ENCODE measurements at places on chromosomes 6 and 20. TPM values are rescaled to one million over a fixed set of nuclear protein-coding genes. Genes with fewer than 3 reads are reported as not detected.

DNA sequence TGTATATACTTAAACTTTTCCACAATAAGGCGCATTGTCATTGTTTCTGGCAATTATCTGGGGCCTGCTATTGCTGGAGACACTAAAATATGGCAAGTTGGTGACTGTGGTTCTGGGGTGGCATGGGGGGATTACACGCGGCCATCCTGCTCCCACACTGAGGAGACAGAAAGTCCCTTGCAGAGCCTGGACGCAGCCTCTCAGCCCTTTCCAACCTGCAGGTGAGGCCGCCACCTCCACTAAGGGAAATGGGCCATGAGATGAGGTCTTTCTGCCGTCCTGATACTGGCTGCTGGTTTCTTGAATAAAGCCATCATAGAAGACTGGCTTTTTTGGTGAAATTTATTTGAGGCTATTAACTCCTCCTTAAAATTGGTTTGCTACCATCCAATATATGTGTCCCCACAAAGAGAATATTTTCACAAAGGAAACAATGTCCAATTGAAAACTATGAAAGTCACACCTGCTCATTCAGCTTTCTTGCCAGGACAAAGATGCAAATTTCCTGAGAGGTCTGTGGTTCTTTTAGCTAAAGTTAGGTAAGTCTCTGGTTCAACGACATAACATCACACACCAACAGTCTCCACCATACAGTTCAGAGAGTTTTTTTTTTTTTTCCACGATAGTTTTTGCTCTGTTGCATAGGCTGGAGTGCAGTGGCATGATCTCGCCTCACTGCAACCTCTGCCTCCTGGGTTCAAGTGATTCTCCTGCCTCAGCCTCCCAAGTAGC, 13.0 kb downstream of the TXNDC5 start:
- H3K4me1 ChIP-seq, result peaks cover 25% of the 10 kb centered on the region
- H3K4me3 ChIP-seq, result no peak overlapping the region
- H3K27ac ChIP-seq, result no peak overlapping the region
- no peaks in the 10 kb centered on the region for H3K27me3 ChIP-seq
- peaks cover 71% of the 10 kb centered on the region for H3K36me3 ChIP-seq
- DNase-seq, result no peak

- H3K36me3 ChIP-seq, result no peaks in the 10 kb centered on the region
- no peaks in the 10 kb centered on the region for H3K27me3 ChIP-seq
- no peak overlapping the region for H3K4me3 ChIP-seq
- peak; percentile 27 for DNase-seq
Observed at GRCh38 chr6:978937-979685, 286.2 kb upstream of the EXOC2 start.

GTF2H4 gene
- polyA plus RNA-seq, result 49.3 TPM

DNA sequence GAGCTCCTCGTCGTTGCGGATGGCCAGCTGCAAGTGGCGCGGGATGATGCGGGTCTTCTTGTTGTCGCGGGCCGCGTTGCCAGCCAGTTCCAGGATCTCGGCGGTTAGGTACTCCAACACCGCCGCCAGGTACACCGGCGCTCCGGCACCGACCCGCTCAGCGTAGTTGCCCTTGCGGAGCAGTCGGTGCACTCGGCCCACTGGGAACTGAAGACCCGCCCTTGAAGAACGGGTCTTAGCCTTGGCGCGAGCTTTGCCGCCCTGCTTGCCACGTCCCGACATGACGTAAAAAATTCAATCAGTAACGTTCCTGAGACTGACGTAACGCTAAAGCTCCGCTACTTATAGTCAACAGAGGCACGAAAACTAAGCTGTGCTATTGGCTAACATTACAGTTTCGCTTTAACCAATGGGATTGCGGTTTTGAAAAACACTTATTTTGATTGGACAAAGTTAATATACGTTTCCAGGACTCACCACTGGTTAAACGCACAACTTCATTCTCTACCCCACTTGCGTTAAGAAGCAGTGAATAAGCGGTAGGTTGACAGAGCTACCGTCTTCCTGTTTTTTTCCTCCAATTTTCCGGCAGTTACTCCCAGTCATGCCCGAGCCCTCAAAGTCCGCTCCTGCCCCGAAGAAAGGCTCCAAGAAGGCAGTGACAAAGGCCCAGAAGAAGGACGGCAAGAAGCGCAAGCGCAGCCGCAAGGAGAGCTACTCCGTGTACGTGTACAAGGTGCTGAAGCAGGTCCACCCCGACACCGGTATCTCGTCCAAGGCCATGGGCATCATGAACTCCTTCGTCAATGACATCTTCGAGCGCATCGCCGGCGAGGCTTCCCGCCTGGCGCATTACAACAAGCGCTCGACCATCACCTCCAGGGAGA, 73.9 kb downstream of the OR2B2 start:
- H3K4me1 ChIP-seq, result peaks cover 34% of the 10 kb centered on the region
- peaks cover 2% of the 10 kb centered on the region for H3K36me3 ChIP-seq
- no peaks in the 10 kb centered on the region for H3K27me3 ChIP-seq
- H3K27ac ChIP-seq, result peak overlapping the region; percentile 92
- H3K4me3 ChIP-seq, result peak overlapping the region; percentile 84
- DNase-seq, result peak; percentile 100

GRCh38 chr20:23658989-23659609, 21.3 kb upstream of the CST3 start:
- H3K27ac ChIP-seq, result peak overlapping the region; percentile 93
- DNase-seq, result peak; percentile 89
- peak overlapping the region; percentile 24 for H3K4me3 ChIP-seq
- no peaks in the 10 kb centered on the region for H3K36me3 ChIP-seq

C20orf173 gene
- not detected for polyA plus RNA-seq

DNA sequence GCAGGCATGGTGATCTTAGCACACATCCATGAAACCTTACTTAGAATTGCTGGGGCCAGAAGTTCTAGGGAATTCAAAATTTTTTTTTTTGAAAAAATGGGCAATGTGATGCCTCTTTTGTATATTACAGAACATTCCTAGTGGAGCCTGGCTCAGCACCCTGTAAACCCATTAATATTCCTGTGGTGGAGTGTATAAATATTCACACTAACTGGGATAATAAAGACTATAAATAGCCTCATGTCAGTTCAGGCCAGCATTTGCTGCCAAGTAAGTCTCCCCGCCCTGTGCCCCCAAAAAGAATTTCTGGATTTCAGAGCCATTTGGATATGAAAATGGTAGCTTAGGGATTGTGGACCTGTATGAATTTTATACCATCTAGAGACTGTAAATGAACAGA, 14.8 kb downstream of the BANF2 start:
- H3K27me3 ChIP-seq, result peaks cover 2% of the 10 kb centered on the region
- H3K27ac ChIP-seq, result no peak overlapping the region
- H3K4me1 ChIP-seq, result peaks cover 55% of the 10 kb centered on the region
- no peak for DNase-seq
- H3K36me3 ChIP-seq, result no peaks in the 10 kb centered on the region
- H3K4me3 ChIP-seq, result no peak overlapping the region

KIF3B gene
- 20.2 TPM for polyA plus RNA-seq

FOXS1 gene
- polyA plus RNA-seq, result not detected

FBXO9 gene
- 93.5 TPM for polyA plus RNA-seq

DNA sequence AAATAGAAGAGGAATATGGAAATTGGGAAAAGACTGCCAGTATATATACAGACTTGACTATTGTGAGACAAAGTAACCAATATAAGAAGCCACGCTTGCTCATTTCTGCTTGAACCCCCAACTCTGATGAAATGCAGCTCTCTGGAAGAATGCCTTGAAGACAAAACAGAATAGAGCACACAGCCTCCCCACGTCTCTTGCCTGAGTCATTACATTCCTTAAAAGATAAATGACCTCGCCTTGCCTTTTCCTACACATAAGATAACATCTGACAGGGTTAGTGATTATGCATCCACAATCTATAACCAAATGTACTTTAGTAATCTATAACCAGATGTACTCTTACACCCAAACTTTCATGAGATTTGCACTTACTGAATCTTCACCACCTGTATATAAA, 141.1 kb upstream of the EEF1E1 start:
- DNase-seq, result no peak
- H3K4me3 ChIP-seq, result no peak overlapping the region
- no peak overlapping the region for H3K27ac ChIP-seq
- no peaks in the 10 kb centered on the region for H3K36me3 ChIP-seq

DNA sequence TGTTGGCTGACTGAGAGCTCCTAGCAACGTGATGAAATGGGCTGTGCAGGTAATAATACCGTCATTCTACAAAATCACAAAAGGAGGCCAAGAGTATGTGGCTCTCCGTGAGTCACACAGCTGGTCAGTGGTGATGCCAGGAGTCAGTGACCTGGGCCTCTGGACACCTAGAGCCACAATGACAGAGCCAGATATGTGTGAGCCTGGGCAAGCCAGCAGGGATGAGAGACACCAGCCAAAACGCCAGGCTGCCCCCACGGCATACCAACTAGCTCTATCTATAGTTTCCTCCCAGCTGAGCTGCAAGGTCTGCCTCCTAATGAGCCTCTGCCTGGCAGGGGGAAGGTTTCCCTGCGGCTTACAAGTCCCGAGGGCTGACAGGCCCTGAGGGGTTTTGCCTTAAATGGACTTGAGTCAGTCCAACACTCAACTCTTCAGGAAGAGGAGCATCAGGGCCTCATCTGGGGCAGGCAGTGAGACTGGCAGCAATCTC, 70.0 kb downstream of the CPNE5 start:
- no peak overlapping the region for H3K4me3 ChIP-seq
- H3K27ac ChIP-seq, result no peak overlapping the region
- H3K4me1 ChIP-seq, result no peaks in the 10 kb centered on the region
- DNase-seq, result no peak
- H3K27me3 ChIP-seq, result peaks cover 9% of the 10 kb centered on the region
- H3K36me3 ChIP-seq, result no peaks in the 10 kb centered on the region

GRCh38 chr20:43187476-43188233, 2.1 kb downstream of the PTPRT start:
- H3K4me1 ChIP-seq, result no peaks in the 10 kb centered on the region
- H3K4me3 ChIP-seq, result no peak overlapping the region
- H3K27ac ChIP-seq, result no peak overlapping the region
- DNase-seq, result peak; percentile 57
- no peaks in the 10 kb centered on the region for H3K36me3 ChIP-seq

- no peaks in the 10 kb centered on the region for H3K4me1 ChIP-seq
- no peak overlapping the region for H3K4me3 ChIP-seq
- no peak overlapping the region for H3K27ac ChIP-seq
- H3K36me3 ChIP-seq, result no peaks in the 10 kb centered on the region
- no peak for DNase-seq
Observed at GRCh38 chr20:1625083-1625690, 5.4 kb upstream of the SIRPB1 start.

- no peak for DNase-seq
- H3K4me3 ChIP-seq, result no peak overlapping the region
- no peaks in the 10 kb centered on the region for H3K27me3 ChIP-seq
- no peaks in the 10 kb centered on the region for H3K4me1 ChIP-seq
Observed at GRCh38 chr6:78911218-78911940, 44.0 kb downstream of the IRAK1BP1 start.

DNA sequence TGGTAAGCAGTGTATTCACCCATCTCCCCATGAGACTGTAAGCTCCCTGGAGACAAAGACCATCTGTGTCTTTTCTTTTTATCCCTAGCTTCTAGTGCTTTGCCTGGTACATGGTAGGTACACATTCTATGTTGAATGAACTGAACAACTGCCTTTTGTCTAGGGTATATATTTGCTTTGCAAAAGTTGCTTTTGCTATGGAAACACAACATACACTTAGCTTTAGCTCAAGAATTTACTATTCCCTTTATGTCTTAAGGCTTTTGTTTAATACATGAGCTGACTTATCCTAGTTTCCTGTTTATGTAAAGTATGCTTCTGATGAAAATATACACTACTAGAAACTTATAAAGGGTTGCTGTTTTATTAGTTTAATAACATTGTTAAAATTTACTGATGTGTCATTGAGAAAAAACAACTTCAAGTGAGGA, 198.2 kb downstream of the PRL start:
- no peaks in the 10 kb centered on the region for H3K27me3 ChIP-seq
- H3K36me3 ChIP-seq, result no peaks in the 10 kb centered on the region
- no peak for DNase-seq
- no peaks in the 10 kb centered on the region for H3K4me1 ChIP-seq
- H3K27ac ChIP-seq, result no peak overlapping the region
- H3K4me3 ChIP-seq, result no peak overlapping the region

- H3K27ac ChIP-seq, result no peak overlapping the region
- DNase-seq, result no peak
- H3K27me3 ChIP-seq, result no peaks in the 10 kb centered on the region
- peaks cover 11% of the 10 kb centered on the region for H3K4me1 ChIP-seq
Observed at GRCh38 chr6:162683135-162683534, 44.4 kb downstream of the PRKN start.

NECAB3 gene
- polyA plus RNA-seq, result 81.8 TPM

DNA sequence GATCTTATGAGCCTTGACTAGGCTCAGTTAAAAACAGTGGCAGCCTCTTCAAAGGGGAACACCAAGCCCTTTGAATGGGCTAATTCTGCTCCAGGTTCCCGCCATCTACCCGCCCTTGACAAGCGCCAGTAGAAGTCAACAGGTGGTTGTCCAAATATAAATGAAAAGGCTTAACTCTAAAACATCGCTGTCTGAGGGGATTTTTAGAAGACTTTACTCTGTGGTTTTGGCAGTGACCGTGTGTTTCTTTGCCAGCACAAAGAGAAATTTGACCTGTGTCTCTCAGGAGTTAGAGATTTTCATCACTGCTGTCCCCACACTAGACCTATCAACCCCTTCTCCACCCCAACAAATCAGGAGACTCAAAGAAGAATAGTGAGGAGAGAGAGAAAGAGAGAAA, 19.8 kb upstream of the SIM1 start:
- no peak overlapping the region for H3K27ac ChIP-seq
- DNase-seq, result no peak
- peaks cover 15% of the 10 kb centered on the region for H3K4me1 ChIP-seq
- H3K27me3 ChIP-seq, result no peaks in the 10 kb centered on the region

DNA sequence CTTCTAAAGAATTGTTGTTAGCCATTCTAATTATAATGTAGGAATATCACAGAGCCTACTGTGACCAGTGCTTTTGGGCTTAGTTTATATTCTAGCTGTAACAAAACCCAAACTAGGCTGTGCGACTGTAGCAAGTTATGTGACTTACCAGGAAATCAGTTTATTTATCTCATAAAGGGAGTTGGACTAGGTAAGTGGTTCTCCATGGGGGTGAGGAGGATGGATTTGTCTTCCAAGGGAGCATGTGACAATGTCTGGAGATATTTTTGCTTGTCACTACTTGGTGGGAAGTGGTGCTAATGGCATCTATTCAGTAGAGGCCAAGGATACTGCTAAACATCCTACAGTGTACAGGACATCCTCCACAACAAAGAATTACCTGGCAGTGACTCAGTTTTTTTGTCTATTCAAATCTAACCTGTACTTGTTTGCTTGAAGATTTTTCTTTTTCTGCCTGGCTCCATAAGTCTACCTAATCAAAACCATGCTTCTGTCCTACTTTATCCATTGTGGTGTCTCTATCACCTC, 32.5 kb downstream of the ZFAND3 start:
- H3K4me3 ChIP-seq, result no peak overlapping the region
- no peaks in the 10 kb centered on the region for H3K27me3 ChIP-seq
- no peaks in the 10 kb centered on the region for H3K36me3 ChIP-seq
- DNase-seq, result no peak

GRCh38 chr6:31299947-31300346, 28.1 kb upstream of the HLA-C start:
- no peak overlapping the region for H3K4me3 ChIP-seq
- H3K36me3 ChIP-seq, result no peaks in the 10 kb centered on the region
- H3K27ac ChIP-seq, result no peak overlapping the region
- H3K27me3 ChIP-seq, result no peaks in the 10 kb centered on the region

GRCh38 chr6:33075568-33076405, at the start of gene HLA-DPB1:
Gene HLA-DPB1 (plus strand): TSS chr6:33075990. CDS start chr6:33076042, 52 bp downstream.
- no peaks in the 10 kb centered on the region for H3K4me1 ChIP-seq
- H3K27me3 ChIP-seq, result no peaks in the 10 kb centered on the region
- DNase-seq, result peak; percentile 20
- no peaks in the 10 kb centered on the region for H3K36me3 ChIP-seq

GRCh38 chr6:143112084-143112768, 51.5 kb downstream of the AIG1 start:
- H3K4me3 ChIP-seq, result no peak overlapping the region
- H3K27ac ChIP-seq, result no peak overlapping the region
- no peaks in the 10 kb centered on the region for H3K36me3 ChIP-seq
- no peaks in the 10 kb centered on the region for H3K27me3 ChIP-seq
- H3K4me1 ChIP-seq, result peaks cover 45% of the 10 kb centered on the region

All from HepG2 (cell line).